ENCODE measurements at places on chromosomes 7 and 10.

DNA sequence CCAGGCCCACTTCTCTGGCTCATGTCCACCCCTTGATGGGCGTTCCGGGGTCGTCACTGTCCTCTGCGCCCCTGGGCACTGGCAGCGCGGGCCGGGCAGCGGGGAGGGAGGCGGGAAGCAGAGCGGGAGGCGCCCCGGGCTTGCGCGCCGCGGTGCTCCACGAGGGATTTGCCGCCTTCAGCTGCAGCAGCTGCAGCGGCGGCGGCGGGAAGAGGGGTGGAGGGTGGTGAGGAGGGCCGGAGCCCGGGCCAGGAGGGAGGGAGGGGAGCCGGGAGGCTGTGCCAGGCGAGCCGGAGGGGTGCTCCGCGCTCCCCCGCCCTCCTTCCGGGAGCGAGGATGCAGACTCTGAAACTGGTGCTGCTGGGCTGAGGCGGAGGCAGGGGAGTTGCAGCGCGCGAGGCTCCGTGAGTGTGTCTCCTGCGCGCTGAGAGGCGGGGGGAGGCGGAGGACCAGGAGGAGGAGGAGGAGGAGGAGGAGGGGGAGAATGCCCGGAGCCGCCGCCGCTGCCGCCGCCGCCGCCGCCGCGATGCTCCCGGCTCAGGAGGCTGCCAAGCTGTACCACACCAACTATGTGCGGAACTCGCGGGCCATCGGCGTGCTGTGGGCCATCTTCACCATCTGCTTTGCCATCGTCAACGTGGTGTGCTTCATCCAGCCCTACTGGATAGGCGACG is at the start of gene LHFPL3:
TSS of gene LHFPL3 (plus strand) at position 308 of the 674 bp plus-strand sequence.
- DNase-seq = peak; percentile 3

- DNase-seq = peak; percentile 66
Measured at GRCh38 chr10:93859049-93859655, 34.6 kb upstream of the SLC35G1 start.

DNA sequence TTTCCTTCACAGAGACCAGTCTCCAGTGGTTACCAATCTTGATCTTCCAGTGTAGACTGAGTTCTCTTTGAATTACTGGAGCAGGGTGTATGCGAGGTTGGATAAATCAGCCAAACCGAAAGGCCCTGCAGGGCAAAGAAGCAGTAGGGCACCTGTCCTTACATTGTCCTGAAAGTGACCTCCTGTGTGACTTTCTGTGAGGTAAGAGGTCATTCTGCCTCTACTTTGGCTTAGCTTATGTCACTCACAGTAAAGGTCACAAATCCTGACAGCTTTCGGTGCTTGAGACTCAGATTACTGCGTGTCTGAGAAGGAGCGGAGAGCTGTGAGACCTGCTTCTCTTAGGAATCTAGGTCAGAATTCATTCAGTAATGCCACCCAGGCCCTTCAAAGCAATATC is 252.7 kb upstream of the ETV1 start:
- no peak for DNase-seq

DNA sequence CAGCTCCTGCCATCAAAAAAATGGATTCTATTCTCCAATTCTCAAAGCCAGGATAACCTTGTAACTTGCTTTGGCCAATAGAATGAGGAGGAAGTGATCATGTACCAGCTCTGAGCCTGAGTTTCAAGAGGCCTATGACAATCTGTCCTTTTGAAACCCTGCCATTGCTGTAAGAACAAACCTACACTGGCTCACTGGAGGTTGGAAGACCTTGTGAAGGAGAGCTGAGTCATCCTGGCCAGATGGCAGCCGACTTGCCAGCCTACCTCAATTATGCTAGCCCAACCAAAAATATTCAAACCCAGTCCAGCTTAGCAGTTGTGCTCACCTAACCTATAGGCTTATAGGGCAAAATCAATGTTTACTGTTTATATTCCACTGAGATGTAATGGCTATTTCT is 93.0 kb downstream of the HGF start:
- peak; percentile 30 for DNase-seq

DNA sequence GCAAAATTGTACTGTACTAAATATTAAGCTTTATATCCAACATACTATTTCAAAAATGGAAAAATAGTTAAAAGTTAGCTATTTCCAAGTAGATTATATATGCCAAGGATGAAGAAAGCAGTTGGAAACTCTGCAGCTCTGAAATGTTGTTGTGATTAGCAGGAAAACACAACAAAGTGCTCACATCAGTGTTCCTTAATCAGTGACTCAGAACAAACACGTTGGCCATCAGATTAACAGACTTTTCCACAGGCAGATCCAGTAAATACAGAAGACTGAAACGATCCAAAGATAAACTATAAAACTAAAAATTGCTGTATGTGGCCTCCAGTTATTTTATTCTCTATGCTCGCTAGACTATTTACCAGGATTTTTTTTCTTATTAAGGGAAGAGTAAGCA is 99.6 kb upstream of the SEMA3D start:
- DNase-seq = peak; percentile 33

DNA sequence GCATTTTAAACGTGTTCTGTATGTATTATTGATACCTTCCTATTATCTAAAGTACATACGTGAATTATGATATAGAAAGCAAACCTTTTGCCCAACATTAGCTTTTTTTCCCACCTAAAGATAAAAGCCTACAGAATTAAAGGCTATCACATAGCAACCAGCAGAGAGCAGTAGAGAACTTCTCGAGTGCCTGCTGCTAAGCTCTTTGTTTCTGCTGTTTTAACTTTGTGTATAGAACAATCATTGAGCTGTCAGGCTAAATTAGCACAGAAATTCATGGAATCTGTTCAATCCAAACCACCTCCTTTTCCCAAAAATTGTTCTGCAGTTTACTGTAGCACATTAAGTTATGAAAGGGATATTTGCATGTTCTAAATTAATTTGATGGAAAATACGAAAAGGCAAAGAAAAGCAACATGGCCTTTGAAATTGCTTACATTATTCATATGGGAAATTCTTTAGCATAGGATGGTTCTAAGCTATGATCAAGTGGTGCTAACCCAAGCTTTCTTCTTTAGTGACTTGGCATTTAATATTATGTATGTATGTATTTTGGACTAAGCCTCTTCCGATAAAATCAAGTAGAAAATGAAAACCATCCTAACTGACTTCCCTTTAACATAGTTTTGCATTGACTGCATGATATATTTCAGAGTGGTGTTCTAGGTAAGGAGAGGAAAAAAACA is 1288.5 kb downstream of the GATA3 start:
- peak; percentile 60 for DNase-seq

GRCh38 chr7:101153969-101154692 is at the start of gene AP1S1:
TSS of gene AP1S1 (plus strand) at chr7:101154476. CDS start at chr7:101154515, 39 bp downstream.
- peak; percentile 96 for DNase-seq

DNA sequence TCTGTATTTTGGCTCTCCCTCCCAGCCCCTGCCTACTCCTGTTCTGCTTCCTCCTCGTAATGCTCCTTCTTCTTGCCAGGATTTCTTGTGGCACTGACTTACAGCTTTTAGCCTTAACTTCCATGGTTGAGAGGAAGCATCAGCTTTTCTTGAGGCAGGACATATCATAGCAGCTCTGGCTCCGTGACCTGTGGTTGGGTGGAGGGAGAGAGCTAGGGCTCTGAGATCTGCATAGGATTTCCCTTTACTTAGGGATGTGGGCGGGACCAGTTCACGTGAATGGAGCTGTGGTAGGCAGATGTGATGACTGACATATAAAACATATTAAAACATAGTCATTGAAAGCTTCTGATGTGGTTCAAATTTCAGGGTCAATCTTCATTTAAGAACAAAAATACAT is 10.6 kb upstream of the RAB11FIP2 start:
- DNase-seq = no peak

DNA sequence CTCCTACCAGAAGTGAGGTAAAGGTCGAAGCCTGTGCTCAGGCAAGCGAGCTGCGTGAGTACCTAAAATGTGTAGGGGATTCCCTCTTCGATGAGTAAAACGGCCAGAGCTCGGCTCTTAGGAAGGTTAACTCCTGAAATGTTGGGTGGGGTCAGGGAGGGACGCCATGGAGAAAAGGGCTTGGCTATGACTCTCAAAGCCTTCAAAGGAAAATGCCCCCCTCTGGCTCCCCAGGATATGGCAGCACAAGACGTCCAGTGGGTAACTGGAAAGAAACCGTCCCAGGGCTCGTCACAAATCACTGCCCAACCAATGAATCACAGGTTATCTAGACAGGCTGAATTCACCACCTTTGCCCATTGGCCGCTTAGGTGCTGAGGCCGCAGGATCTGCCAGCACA is 58.0 kb downstream of the CALML3 start:
- DNase-seq = no peak

- no peak for DNase-seq
Measured at GRCh38 chr10:77840636-77841035, 85.9 kb downstream of the DLG5 start.

GRCh38 chr10:72337039-72337629 is 17.6 kb downstream of the DNAJB12 start:
- peak; percentile 90 for DNase-seq

- DNase-seq = no peak
Measured at GRCh38 chr10:86295351-86295750, 71.2 kb downstream of the GRID1 start.

- DNase-seq = no peak
Measured at GRCh38 chr7:19336836-19337383, 191.7 kb upstream of the FERD3L start.

DNA sequence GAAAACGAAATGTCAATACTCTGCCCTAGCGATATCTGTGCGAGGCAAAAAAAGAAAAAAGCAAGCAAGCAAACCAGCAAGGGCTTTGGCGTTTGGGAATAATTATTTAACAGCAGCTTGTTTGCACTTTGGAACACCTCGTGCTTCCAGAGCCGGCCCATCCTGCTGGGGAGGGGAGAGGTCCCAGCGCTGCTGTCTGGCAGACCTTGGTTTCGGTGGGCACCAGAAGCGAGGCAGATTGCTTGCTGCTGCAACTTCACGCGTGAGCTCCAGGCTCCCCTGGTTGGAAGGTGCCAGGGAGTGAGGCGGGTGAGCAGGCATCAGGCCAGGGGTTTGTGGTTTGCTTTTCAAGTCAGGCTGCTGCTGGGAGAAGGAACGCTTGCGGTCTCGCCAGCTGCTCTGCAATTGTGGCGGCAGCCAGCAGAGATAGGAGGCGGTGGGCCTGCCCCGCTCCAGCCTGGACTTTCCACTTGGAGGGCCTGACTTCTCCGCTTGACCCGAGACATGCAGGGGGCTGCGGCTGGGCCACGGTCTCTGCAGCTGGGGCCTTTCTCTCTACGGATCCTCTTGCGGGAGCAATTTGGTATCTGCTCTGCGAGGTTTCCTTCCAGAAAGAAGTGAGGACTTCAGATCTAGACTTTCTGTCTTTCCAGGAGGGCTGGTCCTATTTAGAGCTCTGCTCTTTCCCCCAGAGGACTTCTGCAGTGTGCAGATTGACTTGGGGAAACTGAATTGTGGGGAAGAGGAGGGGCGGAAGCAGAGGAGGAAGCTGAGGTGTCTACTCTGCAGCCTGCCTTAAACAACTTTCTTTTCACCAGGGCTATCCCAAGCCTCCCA is 131.4 kb downstream of the PRPF18 start:
- peak; percentile 90 for DNase-seq

DNA sequence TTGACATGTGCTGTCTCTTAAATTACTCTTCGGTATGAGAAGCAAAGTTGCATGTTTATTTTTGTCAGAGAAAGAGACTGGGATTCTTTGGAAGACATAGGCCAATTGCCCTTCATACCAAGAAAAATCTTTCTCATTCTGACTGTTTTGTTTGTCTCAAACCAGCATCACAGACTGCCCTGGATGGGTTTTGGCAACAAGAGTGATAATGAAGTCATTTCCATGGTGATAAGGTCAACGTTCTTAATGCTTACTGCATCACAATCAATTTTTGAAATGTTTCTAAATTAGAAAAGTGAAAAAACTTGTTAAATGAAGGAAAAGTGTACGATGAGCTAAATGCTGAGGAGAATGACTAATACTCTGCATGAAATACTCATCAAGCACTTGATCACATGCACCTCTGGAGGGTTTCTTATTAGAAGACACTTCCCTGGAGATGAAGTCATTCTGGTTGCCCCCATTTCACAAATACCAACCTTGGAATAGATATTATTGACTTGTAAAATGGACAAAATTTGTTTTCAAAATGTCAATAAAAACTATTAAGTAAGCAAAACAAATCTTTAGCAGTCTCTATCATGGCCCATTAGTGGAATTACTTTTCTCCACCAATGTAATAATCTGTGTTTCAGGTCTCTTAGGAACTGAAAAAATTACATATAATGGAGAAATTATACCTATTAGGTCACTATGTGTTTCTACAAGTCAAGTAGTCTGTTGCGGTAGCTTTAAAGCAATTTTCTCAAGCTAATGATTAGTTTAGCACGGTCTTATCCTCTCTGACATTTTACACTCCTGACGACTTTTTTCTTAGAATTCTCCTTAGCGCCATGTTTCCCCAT is 19.9 kb upstream of the SEC61G start:
- no peak for DNase-seq

GRCh38 chr7:142024547-142024946 is 28.9 kb downstream of the MGAM start:
- DNase-seq = peak; percentile 25

GRCh38 chr7:132154695-132155471 is 421.4 kb downstream of the PLXNA4 start:
- DNase-seq = no peak

DNA sequence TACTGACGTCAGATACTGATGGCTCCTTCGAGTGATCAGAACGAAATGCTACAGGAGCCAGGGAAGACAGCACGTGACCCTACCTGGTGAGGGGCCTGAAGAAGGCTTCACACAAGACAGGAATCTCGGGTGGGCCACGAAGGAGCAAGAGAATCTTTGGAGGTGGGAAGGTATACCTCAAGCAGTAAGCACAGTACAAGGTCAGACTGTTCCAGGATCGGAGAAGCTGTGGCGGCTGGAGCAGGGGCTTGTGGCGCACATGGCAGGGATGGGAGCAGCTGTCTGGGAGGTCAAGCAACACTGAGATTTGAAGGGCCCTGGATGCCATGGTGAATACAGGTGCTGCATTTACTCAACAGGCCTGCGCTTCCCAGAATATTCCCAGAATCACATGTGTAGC is 45.4 kb downstream of the C10orf143 start:
- no peak for DNase-seq

GRCh38 chr10:47336387-47337134 is 11.6 kb upstream of the RBP3 start:
- no peak for DNase-seq

Data from adipocyte (in vitro differentiated cells).